CD4-positive, alpha-beta T cell (primary cell): ENCODE measurements at places on chromosomes 11 and 22.
A peak's percentile ranks its signal among the peaks of the same experiment; 100 is the strongest.

GRCh38 chr22:35539487-35539886 is 1.1 kb upstream of the RASD2 start:
- peak overlapping the region; percentile 32 for H3K4me3 ChIP-seq
- peaks cover 33% of the 10 kb centered on the region for H3K27me3 ChIP-seq
- peaks cover 24% of the 10 kb centered on the region for H3K4me1 ChIP-seq
- H3K36me3 ChIP-seq = no peaks in the 10 kb centered on the region

DNA sequence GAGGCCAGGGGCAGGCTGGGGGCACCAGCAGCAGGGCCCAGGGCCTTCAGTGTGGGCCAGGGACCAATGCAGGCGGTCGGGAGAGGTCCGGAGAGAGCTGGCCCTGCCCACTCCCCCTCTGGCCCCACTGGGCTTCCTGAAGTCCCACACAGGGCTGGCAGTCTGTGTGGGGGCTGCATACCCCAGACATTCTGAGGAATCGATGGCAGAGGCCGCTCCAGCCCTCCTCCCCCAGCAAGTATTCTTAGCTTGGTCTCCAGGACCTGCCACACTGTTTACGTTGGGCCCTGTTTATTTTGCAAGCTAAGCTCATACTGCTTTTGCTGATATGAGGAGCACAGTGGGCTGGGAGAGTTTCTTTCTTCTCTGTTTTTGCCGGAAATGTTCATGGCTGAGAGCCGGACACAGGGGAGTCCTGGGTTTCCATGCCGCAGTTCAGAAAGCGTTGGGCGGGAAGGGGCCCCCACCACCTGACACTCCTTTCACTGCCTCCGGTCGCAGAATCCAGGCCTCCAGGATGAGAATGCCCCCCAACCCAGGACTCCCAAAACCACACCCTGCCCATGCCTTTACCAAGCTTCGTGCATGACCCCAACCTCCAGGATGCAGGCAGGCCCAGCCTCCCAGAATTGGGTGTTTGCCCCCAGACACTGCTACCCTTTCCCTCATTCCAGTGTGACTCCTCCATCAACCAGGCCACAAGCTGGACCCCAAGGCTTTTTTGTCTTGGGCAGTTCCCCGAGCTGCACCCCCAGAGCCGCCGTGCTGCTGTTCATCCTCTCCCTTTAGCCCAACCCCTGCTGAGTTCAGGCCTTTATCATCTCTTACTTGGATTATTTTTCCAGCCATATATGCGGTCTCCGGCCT is 81.8 kb upstream of the KCNQ1OT1 start:
- no peak overlapping the region for H3K4me3 ChIP-seq
- no peaks in the 10 kb centered on the region for H3K27me3 ChIP-seq
- no peaks in the 10 kb centered on the region for H3K36me3 ChIP-seq
- DNase-seq = no peak
- no peaks in the 10 kb centered on the region for H3K4me1 ChIP-seq
- no peak overlapping the region for H3K27ac ChIP-seq

- H3K4me1 ChIP-seq = no peaks in the 10 kb centered on the region
- DNase-seq = no peak
- H3K36me3 ChIP-seq = no peaks in the 10 kb centered on the region
- H3K27ac ChIP-seq = no peak overlapping the region
- no peaks in the 10 kb centered on the region for H3K27me3 ChIP-seq
- H3K4me3 ChIP-seq = no peak overlapping the region
Observed at GRCh38 chr11:85595285-85595884, 31.8 kb downstream of the DLG2 start.

GRCh38 chr11:112785149-112785548 is 176.1 kb upstream of the NCAM1 start:
- H3K4me3 ChIP-seq = no peak overlapping the region
- DNase-seq = no peak
- no peaks in the 10 kb centered on the region for H3K4me1 ChIP-seq
- no peak overlapping the region for H3K27ac ChIP-seq
- H3K36me3 ChIP-seq = no peaks in the 10 kb centered on the region

DNA sequence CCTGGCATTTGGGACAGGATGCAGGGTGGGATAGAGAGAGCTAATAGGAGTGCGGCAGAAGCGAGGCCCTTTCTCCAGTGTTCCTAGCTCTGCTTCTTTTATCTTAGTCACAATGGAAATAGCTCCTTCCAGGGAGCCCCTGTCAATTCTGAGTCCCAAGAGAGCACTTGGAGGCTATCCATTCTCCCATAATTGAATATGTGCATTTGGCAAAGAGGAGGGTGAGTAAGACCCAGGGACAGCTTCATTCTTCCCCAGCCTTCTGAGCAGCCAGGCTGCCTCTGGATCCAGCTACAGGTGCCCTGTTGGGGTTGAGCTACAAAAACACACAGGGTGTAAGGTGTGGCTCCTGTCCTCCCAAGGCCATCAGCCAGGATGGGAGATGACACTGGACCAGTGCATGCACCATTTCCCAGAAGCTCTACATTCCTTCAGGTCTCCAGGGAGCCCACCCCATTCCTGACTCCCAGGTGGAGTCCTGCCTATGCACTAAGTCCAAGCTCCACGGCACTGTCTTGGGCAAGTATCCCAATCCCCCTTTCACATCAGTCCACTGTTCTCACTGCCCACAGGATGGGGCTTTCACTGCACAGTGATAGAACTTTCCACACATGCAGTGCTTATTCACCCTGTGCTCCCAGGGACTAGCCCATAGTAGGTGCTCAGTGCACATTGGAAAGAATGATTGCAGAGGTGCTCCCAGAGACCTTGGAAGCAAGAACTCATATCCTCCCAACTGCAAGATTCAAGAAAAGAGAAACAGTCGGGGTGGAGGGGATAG is 6.2 kb downstream of the MS4A10 start:
- no peaks in the 10 kb centered on the region for H3K36me3 ChIP-seq
- no peaks in the 10 kb centered on the region for H3K27me3 ChIP-seq
- no peak overlapping the region for H3K27ac ChIP-seq
- H3K4me3 ChIP-seq = no peak overlapping the region
- H3K4me1 ChIP-seq = no peaks in the 10 kb centered on the region
- no peak for DNase-seq

DNA sequence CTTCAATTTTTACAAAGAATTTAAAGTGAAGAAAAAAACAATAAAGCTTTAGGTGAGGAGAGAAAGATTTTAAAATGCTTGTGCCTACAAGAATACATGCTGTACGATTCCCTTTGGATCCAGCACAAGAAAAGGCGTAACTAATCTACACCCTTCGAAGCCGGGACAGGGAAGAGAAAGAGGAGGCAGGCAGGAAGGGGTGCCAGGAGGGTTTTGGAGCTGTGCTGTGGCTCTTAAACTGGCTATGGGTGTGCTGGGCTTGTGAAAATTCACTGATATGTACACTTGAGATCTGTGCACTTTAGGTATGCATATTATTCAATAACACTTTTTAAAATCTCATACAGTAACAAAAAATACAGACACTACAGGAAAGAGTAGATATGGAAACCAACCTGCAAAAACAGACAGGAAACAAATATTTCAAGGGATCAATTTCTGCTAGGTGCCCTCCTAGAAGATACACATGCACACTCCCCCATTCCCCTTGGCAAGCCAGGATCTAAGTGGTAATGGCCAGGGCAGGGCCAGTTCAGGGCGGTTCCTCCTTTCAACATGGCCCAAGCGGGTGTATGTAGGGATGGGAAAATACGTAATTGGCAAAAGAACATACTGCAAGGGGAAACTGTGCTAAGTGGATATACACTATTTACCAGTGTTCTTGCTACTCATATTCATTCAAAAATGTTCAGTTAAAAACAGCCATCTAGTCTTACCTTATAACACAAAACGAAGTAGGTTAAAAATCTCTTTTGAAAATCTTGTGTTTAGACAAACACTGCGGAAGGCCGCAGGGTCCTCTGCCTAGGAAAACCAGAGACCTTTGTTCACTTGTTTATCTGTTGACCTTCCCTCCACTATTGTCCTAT is 54.2 kb downstream of the PACSIN2 start:
- H3K27ac ChIP-seq = no peak overlapping the region
- H3K4me3 ChIP-seq = no peak overlapping the region
- no peaks in the 10 kb centered on the region for H3K27me3 ChIP-seq
- peaks cover 23% of the 10 kb centered on the region for H3K4me1 ChIP-seq

- no peak overlapping the region for H3K27ac ChIP-seq
- no peak for DNase-seq
- no peaks in the 10 kb centered on the region for H3K27me3 ChIP-seq
- no peak overlapping the region for H3K4me3 ChIP-seq
Observed at GRCh38 chr11:11043721-11044120, 185.9 kb upstream of the ZBED5 start.

DNA sequence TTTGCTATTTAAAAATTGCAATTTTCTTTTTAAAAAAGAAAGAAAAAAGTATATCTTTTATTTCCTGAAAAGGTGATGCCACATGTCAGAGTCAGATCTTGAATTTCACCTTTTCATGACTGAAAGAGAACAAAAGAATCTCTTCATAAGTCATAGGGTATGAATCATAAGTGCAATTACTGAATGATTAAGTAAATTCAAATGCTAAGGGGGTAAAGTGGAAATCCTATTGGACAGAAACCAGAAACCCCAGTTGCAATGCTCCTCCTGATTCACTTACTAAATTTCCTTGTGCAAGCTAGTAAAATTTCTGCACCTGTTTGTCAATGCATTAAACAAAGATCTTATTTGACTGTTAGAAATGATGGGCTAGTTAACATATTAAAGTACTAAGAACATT is 8.2 kb upstream of the PRRG4 start:
- no peak overlapping the region for H3K4me3 ChIP-seq
- H3K4me1 ChIP-seq = no peaks in the 10 kb centered on the region
- no peaks in the 10 kb centered on the region for H3K27me3 ChIP-seq
